ENCODE measurements at places on chromosomes 3 and 15. TPM values are rescaled to one million over a fixed set of nuclear protein-coding genes. Genes with fewer than 3 reads are reported as not detected.

The DUOXA1 gene
- not detected for total RNA-seq

The ATP13A5 gene
- total RNA-seq, result not detected

The FBXO40 gene
- total RNA-seq, result not detected

The P3H2 gene
- total RNA-seq, result 185 TPM

The IQCF5 gene
- not detected for total RNA-seq

The IMPG2 gene
- not detected for total RNA-seq

DNA sequence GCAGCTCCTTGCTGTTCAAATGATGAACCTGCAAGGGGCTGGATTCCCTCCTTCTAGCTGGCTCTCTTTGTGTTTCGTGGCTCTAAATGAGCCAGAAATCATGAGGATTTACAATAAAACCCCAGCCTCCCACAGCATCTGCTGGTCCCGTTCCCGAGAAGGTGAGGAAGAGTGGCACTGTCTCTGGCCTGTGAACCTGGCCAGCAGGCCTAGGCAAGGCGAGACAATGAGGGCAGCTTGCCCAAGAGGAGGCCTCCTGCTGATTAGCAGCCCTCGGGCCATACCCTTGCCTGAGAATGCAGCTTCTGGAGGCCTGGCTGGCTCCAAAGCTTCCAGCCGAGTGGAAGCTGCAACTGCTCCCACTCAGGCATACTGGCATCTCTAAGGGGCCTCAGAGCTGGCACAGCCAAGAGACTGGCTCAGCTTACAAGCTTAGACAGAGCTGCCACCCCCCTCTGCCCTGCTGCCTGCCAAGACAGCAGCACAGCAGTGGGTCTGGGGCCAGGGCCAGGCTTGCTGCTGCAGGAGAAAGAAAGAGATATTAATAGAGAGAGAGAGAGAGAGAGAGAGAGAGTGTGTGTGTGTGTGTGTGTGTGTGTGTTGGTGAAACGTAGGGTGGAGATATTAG lies 76.5 kb downstream of the HMG20A start:
- no peak for DNase-seq

DNA sequence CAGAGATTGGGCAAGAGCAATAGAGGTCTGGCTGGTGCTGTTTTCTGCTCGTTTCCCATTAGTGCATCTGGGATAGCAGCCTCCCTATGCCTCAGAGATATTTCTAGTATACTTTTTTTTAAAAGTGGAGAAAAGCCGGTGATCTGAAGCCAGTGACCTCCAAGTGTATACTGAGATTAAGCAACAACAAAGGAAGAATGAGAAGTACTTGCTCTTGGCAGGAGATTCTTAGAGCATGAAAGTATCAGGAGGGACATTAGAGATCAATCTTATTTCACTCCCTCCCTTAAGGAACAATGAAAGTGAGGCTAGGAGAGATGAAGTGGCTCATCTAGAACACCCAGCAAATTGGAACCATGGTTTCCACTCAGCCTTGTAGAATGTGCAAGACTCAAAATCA lies 423.3 kb downstream of the SOX2 start:
- DNase-seq, result no peak

DNA sequence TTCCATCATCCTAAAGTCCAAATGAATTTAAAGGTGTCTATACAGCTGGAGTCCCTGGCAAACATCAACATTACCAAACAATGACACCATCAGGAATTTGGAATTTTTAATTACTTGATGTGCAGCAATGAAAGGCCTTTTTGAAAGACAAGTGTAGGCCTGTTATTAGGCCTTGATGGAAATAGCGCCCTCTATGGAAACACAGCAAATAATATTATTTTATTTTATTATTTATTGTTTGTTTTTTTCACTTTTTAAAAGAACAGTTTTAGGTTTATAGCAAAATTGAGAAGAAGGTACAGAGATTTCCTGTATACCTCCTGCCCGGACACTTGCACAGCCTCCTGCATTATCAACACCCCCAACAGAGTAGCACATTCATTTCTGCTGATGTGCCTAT lies 18.1 kb upstream of the OR5AC2 start:
- no peak for DNase-seq

DNA sequence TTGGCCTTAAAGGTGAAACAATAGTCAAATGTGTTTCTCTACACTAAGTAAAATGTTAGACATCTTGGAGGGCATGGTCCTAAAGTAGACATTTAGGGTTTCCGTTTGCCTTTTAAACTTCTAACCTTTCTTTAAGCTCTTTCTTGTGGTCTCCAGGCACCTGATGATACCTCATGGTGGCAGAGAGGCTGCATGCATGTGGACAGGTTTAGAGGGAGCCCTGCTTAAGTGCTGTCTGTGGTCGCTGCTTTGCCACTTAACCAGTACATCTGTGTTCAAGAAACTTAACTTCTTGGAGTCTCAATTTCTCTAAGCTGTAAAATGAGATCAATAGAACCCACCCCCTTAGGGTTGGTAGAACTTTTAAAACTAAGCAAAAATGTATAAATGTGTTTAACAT lies 6.2 kb downstream of the MITF start:
- DNase-seq, result no peak

DNA sequence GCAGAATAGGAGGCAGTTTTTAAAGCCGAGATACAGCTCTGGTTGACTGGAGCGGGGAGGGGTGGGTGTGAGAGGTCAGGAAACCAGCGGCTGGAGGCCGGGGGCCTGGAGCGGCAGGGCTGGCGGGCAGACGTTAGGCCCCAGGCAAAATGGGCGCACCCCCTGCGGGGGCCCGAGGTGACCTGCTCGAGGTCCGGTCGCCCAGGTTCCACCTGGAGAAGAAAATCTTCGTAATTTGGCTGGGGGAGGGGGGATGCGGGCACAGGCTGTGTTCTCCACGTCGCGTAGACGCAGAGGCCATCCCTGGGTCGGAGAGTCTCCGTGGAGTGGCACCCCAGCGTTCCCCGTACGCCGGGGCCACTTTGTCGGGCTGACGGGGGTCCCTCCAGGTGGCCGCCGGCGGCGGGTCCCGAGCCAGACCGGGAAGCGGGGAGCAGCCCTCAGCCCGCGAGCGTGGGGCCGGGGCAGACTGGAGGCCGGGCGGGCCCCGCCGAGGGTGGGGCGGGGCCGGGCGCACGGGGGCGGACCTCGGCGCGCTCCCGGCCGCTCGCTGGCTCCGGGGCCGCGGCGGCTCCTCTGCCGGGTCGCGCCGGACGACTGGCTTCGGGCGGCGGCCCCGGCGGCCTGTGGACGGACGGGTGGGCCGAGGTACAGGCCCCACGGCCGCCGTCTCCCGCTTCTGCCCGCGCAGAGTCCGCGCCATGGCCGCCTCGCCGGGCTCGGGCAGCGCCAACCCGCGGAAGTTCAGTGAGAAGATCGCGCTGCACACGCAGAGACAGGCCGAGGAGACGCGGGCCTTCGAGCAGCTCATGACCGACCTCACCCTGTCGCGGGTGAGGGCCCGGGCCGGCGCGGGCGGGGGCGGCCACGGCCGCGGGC lies at the start of gene CRTC3:
CRTC3 (plus strand) TSS at position 553 of the 879 bp plus-strand sequence; CDS start at position 702, 149 bp downstream.
- peak; percentile 67 for DNase-seq

- no peak for DNase-seq
Observed at GRCh38 chr15:84934942-84935729, 46.5 kb upstream of the PDE8A start.

DNA sequence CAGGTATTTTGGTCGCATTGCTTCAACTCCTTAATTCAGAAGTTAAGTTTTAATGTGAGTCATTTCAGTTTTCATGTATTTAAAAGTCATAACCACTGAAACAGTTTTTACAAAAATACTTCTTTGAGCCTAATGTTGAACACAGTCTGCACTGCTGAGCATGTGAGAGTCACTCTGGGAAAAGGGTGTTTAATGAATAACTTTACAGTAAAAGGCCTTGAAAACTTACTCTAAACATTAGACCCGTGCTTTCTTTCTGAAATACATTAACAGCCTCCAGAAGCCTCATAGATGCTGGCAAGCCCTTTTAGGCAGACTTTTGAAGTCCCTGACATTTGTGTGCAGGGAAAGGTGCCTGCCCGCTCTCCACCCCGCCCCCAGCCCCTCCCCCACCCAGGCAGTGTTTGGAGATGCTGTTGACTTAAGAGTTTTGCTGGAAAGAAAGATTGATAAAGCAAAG lies 68.9 kb upstream of the NR2F2 start:
- DNase-seq, result peak; percentile 78

DNA sequence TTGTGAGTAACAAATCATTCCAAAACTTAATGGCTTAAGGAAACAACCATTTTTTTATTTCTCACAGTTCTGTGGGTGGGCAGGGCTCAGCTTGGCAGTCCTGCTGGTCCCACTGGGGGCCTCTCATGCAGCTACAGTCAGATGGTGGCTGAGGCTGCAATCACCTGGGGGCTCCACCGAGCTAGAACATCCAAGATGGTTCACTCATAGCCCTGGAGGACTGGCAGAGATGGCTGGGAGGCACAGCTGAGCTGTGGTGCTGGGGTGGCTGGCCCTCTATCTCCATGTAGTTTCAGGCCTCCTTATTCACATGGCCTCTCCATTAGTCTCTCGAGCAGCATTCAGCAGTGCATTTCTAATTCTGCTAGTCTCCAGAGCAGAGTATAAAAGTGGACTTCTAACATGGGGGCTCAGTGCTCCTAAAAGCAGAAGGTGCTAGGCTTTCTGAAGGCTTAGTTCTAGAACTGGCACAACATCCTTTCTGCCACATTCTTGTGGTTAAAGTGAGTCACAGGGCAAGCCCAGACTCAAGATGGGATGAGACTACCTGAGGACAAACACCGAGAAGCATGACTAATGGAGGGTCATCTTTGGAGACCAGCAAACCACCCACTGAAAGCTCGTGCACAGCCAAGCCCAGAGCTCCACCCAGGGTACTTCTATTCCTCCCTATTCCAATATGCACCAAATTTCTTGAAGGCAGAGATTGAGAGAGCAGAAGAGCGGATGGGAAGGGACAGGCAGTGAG lies 6.3 kb downstream of the CAV3 start:
- DNase-seq, result peak; percentile 72

- DNase-seq, result peak; percentile 96
Observed at GRCh38 chr3:150370122-150370602, 37.9 kb upstream of the TSC22D2 start.

DNA sequence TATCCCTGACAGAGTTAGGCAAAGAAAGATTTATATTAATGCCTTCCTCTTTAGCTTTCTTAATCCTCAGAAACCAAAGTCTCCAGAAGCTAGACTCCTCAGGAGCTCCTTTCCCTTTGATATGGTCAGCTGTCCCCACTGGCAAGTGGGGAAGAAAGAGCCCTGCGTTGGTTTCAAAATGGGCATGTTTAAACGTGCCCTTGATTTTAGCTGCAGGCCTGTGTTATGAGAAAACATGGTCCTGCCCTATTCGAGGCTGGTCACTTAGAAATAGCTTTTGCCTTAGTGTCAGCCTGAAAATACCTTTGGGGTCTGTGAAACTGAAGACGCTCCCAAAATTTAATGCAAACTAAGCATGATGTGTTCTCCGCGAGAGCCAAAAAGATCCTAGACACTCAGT lies 135.5 kb upstream of the RARB start:
- no peak for DNase-seq
